Mesenteric fat pad (tissue), 1 donor: ENCODE measurements at places on chromosomes 12 and 14.

DNA sequence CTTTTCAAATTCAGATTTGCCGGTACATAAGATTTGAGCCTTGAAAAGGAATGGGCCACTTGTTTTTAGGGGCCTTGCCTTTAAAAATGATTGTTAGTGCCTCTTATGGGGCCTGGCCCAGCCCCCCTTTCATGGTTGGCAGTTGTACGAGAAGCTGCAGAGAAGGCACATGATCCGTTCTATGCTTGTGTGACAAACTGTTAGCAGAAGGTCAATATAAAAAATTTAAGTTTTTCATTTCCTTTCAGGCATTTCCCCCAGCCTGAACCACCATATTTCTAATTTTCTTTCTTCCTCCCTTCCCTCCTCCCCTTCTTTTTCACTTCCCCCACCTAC is 119.1 kb downstream of the PLXNC1 start:
- no peak for DNase-seq

GRCh38 chr14:65279958-65280357 is 132.6 kb upstream of the FUT8 start:
- no peak for DNase-seq

GRCh38 chr14:103423050-103423461 is 37.8 kb downstream of the MARK3 start:
- DNase-seq = no peak

DNA sequence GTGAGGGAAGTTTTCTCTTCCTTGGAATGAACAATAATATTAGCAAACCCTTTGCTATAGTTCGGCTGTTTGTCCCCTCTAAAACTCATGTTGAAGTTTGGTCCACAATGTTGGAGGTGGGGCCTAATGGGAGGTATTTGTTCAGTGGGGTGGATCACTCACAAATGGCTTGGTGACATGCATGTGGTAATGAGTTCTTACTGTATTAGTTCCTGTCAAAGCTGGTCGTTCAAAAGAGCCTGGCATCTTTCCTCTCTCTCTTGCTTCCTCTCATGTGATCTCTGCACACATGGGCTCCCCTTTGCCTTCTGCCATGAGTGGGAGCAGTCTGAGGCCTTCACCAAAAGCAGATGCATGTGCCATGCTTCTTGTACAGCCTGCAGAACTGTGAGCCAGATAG is 13.1 kb upstream of the PPP4R4 start:
- DNase-seq = no peak

DNA sequence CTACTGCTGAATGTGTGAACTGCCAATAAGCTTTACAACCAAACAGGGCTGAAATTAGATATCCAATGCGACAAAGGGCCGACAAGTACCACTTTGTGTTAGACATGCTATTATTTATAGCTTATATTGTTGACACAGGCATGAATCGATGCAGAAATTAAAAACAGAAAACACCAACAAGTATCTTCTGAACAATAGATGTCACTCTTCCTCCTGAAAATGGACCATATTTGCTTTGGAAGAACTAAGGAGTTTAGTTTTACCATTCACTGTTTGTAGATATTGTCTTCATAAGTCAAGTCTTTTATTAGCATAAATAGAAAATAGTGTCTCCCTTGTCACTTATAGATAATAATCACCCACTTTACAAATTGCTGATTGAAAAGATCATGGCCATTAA is 86.5 kb downstream of the LRIG3 start:
- no peak for DNase-seq
